ENCODE measurements at places on chromosomes 13 and 19.

DNA sequence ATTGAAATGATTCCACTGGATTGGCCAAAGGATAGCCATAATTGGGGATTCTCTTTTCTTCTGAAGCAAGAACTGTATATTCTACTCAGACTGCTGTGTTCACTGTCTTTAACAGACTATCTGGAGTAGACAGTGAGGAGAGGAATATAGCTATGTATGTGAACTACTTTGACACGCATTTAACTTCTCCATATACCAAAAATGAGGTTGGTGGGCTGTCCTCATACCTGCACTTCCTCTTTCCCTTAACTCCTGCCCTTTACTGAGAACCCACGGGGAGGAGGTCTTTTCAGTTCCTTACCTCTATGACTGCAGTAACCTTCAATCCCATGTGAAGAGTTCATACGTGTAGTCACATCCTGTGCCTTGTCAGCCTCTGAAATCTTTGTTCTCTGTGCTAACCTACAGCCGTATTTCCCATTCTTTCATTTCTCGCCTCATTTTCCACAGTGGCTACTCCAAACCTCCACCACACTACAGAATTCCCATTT lies 305.8 kb downstream of the MTUS2 start:
- DNase-seq, result no peak

- no peak for DNase-seq
These were observed 4.2 kb downstream of the FIZ1 start for GRCh38 chr19:55594996-55595545.

GRCh38 chr13:80499536-80500290 lies 158.8 kb upstream of the SPRY2 start:
- DNase-seq, result no peak

- peak; percentile 87 for DNase-seq
These were observed 192.6 kb downstream of the KATNAL1 start for GRCh38 chr13:30114571-30115256.

DNA sequence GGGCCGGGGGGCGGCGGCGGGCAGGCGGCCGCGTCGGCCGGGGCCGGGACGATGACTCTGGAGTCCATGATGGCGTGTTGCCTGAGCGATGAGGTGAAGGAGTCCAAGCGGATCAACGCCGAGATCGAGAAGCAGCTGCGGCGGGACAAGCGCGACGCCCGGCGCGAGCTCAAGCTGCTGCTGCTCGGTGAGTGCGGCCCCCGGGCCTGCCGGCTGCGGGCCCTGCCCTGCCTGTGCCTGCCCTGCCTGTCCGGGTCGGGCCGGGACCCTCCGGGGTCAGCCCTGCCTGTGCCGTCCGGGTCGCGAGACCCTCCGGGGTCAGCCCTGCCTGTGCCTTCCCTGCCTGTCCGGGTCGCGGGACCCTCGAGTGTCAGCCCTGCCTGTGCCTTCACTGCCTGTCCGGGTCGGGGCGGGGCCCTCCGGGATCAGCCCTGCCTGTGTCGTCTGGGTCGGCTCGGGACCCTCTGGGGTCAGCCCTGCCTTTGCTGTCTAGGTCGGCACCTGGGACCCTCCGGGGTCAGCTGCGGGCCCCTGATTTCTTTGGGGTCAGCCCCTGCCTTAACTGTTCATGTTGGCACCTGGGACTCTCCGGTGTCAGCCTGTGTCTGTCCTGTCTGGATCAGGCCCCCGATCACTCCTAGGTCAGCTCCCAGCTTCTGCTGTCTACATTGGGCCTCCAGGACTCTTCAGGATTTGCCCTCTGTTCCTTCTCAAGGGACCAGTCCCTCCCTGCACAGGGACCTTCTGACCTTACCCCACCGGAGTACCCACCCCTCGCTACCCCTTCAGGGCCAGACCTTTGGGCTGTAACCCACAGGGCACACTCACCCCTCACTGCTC lies 659 bp downstream of the GNA11 start:
- DNase-seq, result no peak

DNA sequence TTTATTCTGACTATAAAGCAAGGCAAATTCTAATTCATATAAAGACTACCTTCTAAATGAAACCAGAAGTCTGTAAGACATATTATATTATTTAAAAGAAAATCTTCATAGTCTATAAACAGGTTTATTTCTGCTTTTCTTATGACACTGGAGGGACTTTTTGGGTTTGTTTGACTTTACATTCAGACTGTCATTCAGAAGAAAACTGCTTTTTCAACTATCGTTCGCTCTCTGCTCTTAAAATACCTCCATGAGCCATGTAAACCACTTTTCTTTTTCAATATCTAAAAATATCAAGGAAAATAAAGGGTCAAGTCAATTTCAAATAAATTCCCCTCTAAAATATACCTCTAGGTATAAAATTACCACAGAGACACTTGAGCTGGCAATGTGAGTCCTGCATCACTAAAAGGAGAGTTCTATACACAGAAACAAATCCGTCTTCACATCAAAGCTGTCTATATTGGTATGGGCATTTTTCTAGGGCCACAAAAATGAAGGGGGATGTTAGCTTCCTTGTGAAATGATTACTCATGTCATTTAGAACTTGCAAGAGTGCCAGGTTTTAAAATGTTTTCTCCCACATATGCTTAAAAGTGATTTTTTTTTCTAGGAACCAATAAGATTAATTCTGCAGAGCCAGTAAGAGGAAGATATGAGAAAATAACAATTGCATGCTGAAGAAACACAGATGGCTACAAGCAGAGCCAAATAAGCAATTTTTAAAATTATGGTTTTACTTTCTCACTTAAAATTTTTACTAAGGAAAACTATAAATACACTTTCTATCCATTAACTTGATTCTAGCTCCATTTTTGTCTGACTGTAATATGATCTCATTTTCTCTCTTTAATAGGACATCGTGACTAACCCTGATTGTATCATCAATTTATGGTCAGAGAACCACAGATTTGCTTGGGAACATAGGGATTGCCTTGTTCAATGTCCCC lies 181.8 kb downstream of the TBC1D4 start:
- DNase-seq, result no peak

DNA sequence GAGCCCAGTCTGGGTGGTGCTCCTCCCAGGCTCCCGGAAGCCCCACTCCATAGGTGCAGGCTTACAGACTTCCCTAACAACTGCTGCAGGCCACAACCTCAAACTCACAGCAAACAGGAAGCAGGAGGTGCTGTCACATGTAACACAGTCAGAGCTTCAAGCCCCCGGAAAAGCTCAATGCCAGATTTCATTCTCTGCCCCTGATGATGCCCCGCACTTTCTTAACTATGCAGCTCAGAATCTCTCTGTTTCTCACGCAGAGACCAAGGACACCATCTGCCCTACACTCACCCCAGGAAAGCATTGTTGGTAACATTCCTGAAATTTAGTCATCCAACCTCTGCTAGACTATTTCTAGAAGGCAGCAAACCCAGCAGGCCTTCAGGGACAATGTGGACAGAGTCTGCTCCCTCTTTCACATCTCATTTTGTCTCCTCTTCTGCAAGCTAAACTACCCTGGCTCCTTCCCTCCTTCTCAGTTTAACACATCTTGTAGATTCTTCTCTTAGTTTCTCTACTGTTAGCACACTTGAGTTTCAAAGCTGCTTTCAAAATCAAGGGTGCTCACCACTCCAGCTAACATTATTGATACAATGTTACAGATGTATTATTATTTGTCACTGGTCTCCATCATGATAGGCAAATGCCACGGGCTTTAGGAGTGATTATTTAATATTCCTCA lies 162.5 kb downstream of the KCTD12 start:
- peak; percentile 71 for DNase-seq

DNA sequence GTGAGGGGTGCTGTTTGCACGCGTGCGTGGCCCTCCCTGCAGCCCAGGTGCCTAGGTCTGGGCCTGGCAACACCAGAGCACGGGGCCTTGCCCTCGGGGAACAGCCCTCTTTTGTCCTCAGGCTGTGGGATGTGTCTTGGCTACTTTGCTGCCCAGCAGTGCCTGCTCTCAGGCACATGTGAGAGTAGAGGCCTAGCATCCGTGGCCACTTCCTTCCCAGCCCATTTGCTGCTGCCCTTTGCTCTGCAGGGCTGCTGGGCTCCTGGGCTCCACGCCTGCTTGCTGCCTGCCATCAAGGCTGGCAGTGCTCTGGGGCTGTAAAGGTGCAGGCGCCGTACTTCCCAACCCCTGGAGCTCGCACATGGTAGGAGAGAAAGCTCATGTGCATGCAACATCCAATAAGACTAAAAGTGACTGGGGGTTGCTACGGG lies 46.6 kb downstream of the CAPN12 start:
- no peak for DNase-seq

- DNase-seq, result no peak
These were observed 22.0 kb upstream of the RB1 start for GRCh38 chr13:48281556-48281955.

GRCh38 chr19:11821474-11822109 lies 7.5 kb downstream of the ZNF440 start:
- DNase-seq, result no peak

- DNase-seq, result peak; percentile 66
These were observed 12.4 kb downstream of the TMEM143 start for GRCh38 chr19:48351341-48351752.

GRCh38 chr19:58154287-58154678 lies 3.7 kb upstream of the ZNF329 start:
- DNase-seq, result peak; percentile 59

DNA sequence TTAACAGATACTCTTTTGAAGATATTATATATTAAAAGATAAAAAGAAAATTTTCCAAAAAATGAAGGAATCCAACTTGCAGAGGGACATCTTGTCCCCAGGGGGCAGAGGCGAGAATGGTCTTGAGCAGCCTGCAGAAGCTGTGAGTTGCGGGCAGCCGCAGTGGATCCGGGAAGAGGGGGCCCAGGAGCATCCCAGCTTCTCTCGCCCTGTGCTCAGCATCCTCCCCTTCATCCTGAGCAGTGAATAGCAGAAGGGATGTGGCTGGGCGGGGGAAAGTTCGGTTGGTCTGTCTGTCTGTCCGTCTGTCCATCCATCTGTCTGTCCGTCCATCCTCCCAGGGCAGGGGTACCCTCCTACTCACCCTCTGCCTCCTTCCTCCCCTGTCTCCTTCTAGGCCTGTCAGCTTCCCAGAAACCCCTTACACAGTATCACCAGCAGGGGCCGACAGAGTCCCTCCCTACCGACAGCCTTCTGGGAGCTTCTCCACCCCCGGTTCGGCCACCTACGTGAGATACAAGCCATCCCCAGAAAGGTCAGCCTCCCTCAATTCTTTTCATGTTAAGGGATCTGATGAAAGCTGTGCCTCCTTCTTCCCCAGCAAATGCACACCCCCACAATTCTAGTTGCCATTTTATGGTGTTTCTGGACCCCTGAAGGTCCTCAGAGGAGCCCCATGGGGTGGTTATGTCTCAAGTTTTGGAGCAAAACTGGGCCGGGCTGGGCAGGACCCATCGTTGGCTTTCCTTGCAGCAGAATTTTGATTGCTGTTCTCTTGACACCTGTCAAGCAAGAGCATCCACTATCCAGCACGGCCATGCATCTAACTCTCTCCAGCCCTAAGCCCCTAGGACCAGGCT lies 81.6 kb downstream of the DPF1 start:
- peak; percentile 77 for DNase-seq

- DNase-seq, result no peak
These were observed 170.6 kb upstream of the TSC22D1 start for GRCh38 chr13:44746690-44747089.

Measured in AG08396 (cell line).